GOT3 (cell line): ENCODE measurements at places on chromosomes 11 and 22.

DNA sequence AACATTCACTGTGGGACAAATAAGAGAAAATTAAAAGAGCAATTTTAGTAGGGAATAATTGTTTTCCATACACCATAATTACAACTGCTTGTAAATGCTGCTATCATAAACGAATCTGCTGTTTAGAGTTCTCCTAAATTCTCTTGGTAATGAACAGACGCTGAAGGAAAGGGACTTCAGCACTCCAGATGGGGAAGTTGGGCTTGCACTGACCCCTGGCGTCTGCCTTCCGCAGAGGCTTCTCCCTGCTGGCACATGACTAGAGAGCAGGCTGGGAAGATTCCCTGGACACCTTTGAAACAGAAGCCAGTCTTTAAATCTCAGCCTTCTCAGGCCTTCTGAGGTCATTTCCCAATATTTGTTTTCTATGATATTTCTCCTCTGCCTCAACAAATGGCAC is 84.1 kb downstream of the NXPE2 start:
- DNase-seq, result no peak

DNA sequence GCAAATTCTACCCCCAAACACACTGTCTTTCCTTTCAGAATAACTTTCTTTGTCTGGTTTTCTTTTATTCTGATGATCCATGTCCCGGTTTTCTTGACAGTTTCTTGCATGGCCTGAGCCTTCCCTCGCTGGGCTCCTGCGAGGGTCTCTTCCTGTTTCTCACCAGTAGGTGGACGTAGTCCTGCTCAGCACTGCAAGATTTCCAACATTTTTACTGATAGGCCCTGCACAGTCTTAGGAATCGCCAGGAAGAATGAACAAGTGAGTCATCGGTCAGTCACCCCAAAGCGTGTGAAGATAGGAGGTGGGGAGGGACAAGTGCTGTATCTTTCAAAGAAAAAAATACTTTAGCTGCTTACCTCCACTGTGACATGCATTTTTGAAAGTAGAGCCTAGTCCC is 16.9 kb upstream of the KIRREL3 start:
- peak; percentile 5 for DNase-seq

- no peak for DNase-seq
These were observed 20.8 kb downstream of the ADA2 start for GRCh38 chr22:17198170-17199002.

- DNase-seq, result no peak
These were observed 136.6 kb downstream of the NAV2 start for GRCh38 chr11:19849107-19849789.

DNA sequence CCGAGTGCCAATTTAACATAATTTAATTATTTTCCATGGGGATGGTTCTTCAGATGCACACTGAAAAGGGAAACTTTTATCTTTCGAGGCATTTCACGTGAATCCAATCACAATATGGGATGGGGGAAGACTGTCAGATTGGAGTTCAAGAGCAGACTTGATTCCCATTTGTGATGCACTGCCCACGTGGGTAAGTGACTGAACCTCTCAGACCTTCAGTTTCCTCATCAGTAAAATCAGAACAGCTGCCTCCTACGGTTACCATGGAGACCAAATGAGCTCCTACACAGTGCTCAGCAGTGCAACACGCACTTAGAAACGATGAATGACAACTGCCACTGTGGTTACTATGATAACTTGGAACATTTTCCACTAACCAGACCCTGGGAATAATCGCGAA is 21.7 kb downstream of the KIAA0930 start:
- DNase-seq, result no peak

DNA sequence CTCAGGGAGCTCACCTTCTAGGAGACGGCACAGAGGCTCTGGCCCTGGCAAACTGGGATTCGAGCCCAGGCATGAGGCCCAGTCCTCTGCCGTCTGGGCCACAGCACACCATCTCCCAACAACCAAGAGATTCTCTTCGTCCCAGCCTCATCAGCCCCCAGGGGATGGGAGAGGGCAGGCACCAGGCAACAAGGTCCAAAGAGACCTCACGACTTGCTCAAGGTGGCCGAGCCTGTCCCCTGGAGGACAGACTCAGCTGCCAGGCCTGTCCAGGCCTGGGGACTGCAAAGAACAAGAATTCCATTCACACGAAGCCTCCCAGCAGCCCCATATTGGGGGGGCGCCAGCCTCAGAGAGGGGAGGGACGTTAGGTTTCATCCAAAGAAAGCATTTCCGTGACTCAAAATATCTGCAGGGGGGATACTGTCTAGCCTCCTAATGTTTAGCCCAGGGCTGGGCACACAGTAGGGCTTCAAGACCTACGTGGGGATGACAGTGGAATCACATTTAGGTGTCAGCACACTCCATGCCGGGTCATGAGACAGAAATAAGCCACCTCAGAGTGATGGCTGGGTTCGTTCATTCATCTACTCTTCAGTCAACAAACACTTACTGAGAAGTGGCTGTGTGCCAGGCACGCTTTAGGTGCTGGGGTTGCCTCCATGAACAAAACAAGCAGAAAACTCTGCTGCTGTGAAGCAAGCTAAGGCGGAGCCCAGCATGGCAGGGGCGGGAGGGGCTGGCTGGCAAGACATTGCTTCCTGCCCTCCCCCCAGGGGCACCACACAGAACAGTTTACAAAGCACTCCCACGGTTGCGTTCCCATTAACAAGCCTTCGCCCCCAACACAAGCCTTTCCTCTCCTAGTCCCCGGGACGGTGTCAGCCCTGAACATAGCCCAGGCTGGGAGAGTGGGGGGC is 1.2 kb downstream of the CARNS1 start:
- no peak for DNase-seq

GRCh38 chr11:113906516-113906915 is 1.9 kb downstream of the HTR3B start:
- no peak for DNase-seq

- DNase-seq, result no peak
These were observed 52.0 kb downstream of the TMEM123 start for GRCh38 chr11:102400603-102401002.

GRCh38 chr22:39097098-39098020 is at the start of gene APOBEC3H:
TSS of gene APOBEC3H (plus strand) at chr22:39097244. CDS start at chr22:39100279, 3,035 bp downstream.
- no peak for DNase-seq

GRCh38 chr11:27287205-27287604 is 75.8 kb downstream of the CCDC34 start:
- no peak for DNase-seq

DNA sequence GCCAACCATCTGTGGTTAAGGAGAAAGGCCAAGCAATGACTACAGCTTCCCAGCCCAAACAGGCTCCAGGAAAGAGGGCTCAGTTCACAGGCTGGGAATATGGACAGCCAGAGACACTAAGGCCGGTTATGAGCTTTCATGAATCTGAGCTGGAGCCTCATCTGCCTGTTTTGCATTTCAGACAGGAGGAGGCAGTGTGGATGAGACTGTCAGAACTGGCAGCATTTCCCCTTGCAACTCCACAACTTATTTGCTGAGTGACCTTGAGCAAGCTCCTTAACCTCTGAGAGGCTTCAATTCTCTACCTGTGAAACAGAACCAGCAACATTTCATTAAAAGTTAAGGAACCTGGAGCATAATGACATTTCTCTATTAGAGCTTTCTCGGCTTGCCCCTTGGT is 264.0 kb downstream of the ETS1 start:
- DNase-seq, result no peak

DNA sequence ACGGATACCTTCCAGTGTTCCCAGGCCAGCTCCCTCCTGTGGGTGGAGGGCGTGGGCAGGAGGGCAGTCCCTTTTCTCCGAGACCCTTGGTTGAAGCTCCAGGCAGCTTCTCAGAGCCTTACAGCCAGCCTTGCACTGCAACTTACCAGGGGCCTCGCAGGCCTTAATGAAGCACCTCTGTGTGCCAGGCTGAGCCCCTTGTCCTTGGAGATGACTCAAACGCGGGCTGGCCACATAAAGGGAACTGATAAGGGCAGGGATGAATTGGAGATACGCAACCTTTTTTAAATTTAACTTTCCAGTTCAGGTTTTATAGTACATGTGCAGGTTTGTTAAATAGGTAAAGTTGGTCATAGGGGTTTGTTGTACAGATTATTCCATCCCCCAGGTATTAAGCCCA is 72.7 kb downstream of the WNT7B start:
- DNase-seq, result no peak

DNA sequence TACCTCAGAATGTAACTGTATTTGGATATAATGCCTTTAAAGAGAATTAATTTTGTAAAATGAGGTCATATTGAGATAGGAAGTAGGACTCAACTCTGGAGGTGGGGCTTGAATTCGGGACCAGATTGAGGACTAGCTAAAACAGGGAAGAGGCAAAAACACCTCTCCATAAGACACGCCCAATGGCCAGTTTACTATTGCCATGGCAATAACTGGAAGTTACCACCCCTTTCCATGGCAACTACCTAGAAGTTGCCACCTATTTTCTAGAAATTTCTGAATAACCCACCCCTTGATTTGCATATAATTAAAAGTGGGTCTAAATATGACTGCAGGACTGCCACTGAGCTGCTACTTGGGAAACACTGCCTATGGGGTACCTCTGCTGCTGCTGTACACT is 206.4 kb downstream of the TTC28 start:
- DNase-seq, result no peak

DNA sequence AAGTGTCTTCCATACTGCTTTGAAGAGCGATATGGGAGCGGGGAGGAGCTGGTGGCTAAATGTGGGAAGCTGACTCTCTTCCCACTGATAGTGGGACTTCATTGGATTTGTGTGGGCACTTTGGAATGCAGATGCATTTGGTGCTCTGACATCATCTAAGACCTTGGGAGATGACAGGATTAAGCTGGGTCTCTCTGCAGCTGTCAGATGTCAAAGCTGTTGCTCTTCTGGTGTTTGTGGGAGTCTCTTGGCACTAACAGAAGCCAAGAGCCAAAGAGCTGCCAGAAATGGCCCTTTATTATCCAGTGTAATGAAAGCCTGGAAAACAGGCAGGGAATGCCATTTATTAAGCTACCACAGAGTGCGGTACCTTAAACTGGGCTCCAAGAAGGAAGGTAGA is 20.6 kb downstream of the GRAMD1B start:
- no peak for DNase-seq

DNA sequence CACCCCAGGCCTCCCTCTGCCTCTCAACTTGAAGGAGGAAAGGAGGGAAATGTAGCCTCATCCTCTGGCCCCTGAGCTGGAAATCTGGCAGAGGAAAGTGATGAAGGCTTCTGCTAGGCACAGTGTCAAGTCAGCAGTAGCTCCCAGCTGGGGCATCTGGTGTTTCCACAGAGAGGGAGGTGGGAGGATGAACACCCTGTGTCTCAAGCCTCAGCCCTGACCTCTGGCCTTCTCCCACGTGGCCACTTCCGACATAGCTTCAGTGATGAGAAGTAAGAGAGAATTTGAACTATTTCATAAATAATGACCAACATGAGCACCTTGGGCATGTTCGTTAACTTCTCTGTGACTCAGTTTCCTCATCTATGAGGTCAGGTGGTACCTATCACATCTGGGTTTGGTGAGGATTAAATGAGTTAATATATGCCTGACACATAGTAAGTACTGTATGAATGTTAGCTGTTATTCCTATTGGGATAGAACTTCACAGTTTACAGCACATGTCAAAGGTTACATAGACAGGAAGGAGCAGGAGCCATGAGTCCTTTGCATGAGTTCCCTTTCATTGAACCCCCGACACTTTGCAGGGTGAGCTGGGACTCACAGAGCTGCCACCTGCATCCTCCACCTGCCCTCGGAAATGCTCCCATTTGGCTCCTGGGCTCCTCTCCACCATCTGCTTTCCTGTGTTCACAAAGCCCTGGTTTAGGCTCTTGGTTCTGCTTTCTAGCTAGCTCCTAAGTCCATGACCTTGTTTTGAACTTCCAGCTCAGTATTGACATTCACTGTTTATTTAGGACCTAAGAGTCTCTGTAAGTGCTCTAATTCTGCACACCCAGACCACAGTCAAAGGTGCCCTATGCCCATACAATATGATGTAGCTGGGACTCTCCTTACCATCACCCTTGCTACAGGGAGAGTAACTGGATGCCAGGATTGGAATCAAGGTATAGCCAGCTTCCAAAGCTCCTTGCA is 61.7 kb downstream of the CSNK2A3 start:
- no peak for DNase-seq

GRCh38 chr11:1817511-1817910 is 17.3 kb upstream of the SYT8 start:
- DNase-seq, result no peak

- DNase-seq, result no peak
These were observed 54.1 kb downstream of the SHANK2 start for GRCh38 chr11:71198141-71198822.

DNA sequence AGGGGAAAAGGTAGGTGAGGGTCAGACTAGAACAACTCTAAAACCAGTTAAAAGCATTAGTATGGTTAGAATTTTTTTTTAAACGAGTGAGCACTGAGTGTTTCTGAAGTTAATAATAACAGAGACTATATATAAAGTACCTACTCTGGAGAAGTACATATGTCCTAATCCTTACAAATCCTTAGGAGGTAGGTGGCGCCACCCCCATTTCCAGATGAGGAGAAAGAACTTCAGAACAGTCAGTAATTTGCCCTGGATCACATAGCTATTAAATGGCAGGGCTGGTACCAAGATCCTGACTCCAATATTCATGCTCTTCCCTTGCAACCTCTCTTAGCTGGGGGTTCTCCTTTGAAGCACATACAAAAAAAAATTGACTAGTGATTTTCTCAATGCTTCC is 80.5 kb downstream of the CLPB start:
- DNase-seq, result no peak

DNA sequence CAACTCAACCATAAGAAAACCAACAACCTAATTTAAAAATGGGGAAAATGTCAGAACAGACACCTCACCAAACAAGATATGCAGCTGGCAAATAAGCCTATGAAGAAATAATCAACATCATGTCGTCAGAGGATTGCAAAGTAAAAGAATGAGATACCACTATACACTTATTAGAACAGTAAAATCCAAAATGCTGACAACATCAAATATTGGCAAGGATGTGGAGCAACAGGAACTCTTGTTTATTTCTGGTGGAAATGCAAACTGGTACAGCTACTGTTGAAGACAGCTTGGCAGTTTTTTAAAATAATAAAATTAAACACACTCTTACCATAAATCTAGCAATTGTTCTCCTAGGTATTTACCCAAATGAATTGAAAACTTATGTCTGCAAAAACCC is 140.7 kb upstream of the B3GAT1 start:
- DNase-seq, result no peak

GRCh38 chr11:62678770-62679696 is at the start of gene UBXN1:
TSS of gene UBXN1 (minus strand) at chr11:62679073. CDS start at chr11:62678923, 150 bp downstream.
- DNase-seq, result peak; percentile 68

DNA sequence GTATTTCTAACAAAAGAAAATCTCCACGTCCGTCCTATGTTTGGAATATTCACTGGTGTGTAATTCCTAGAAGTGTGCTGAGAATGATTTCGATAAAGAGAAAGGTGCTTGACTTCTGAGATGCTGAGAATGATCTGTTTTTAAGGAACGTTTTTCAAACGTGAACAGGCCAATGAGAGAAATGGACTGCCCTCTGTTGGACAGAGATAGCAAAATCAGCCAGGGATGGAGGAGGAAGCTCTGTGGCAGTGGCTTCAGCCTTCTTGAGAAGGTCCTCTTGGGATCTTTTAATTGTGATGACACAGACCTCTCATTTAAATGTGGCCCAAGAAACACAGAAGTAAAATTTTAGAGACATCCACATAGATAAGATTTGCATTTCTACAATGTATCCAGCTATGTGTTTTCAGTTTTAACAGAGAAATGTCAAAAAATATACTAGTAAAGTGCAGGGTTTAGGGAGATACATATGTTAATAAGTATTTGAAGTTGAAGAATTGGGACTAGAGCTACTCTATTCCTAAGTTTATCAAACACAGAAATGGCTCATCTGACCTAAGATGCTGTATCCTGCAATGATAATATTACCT is 84.0 kb upstream of the RCN1 start:
- no peak for DNase-seq
